ENCODE measurements at places on chromosomes 7 and 10. TPM values are rescaled to one million over a fixed set of nuclear protein-coding genes. Genes with fewer than 3 reads are reported as not detected.

- no peak for DNase-seq
Observed at GRCh38 chr10:132396494-132397035, 435 bp upstream of the PWWP2B start.

- no peak for DNase-seq
Observed at GRCh38 chr10:108899670-108900069, 1023.6 kb downstream of the XPNPEP1 start.

DNA sequence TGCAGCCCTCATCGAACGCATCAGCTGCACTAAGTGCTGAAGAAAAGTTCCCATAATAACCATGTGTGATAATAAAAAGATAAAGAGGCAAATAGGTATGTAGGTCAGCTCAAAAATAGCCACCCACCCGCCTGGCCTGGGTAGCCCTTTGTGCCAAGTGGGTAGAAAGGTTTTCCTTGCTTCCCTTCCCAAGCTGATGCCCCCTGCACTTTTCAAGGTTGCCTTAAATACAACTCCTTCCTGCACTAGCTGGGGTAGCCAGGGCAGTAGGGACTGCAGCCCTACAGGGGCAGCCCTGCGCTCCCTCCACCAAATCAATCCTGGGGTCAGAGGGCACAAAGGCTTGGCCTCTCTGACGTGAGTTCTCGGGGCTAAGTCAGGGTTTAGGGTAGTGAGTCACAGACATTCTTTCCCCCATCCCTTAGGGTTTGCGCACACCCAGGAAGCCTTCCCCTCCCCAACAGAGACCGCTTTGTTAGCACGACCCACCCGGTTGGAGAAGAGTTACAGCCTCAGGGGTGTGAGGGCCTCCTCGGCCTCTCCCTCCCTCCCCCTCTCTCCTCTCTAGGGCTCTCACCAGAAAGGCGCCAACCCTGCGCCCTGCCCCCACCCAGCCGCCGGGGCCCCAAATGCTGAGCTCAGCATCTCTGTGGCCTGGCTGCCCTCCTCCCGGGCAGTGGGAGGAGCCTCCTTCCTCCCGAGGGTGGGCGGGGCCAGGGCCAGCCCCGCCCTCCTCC lies 13.3 kb upstream of the DDIT4 start:
- DNase-seq: peak; percentile 92

GRCh38 chr10:79610601-79611191 lies at the start of gene SFTPA1:
Gene SFTPA1 (plus strand): TSS chr10:79610939. CDS start chr10:79611826, 887 bp downstream.
- DNase-seq: no peak

GRCh38 chr10:27713941-27714340 lies 31.7 kb downstream of the MKX start:
- DNase-seq: no peak

DNA sequence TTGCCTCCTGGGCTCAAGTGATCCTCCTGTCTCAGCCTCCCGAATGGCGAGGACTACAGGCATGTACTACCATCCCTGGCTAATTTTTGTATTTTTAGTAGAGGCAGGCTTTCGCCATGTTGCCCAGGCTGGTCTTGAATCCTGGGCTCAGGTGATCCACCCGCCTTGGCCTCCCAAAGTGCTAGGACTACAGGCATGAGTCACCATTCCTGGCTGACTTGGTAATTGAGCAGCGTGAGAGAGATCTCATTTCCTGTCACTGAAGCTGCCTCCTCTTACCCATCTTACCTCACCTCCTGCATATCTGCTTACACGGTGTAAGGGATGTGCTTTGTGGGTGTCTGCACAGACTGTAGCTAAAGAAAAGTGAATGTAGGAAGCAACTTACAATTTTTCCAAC lies 9.7 kb downstream of the IFIT3 start:
- DNase-seq: peak; percentile 59

DNA sequence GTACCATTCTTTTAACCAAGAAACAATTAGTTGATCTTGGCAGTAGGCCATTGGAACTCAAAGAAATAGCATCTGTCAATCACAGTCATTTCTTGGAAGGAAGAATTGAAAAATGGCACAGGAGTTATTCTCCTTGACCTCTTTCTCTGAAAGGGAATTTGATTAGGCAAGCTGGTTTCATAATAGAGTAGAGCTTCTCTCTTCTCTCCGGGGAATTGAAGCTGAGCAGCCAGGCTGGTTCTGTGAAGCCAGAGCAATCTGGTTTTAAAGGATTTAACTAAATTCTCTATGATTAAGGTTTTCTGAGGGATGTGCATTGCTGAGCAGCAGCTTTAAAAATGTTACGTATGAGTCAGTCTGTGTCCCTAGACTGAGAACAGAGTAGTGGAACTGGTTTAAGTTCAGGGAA lies 70.2 kb downstream of the AHCYL2 start:
- DNase-seq: no peak

- DNase-seq: no peak
Observed at GRCh38 chr10:10847387-10847786, 170.3 kb upstream of the CELF2 start.

GRCh38 chr10:12703813-12704212 lies 297.7 kb downstream of the CCDC3 start:
- peak; percentile 68 for DNase-seq

- no peak for DNase-seq
Observed at GRCh38 chr7:69744026-69744425, 145.8 kb downstream of the AUTS2 start.

GRCh38 chr10:6269953-6270867 lies 67.5 kb downstream of the PFKFB3 start:
- no peak for DNase-seq

GRCh38 chr10:35208949-35209613 lies 82.4 kb downstream of the CREM start:
- DNase-seq: no peak

DNA sequence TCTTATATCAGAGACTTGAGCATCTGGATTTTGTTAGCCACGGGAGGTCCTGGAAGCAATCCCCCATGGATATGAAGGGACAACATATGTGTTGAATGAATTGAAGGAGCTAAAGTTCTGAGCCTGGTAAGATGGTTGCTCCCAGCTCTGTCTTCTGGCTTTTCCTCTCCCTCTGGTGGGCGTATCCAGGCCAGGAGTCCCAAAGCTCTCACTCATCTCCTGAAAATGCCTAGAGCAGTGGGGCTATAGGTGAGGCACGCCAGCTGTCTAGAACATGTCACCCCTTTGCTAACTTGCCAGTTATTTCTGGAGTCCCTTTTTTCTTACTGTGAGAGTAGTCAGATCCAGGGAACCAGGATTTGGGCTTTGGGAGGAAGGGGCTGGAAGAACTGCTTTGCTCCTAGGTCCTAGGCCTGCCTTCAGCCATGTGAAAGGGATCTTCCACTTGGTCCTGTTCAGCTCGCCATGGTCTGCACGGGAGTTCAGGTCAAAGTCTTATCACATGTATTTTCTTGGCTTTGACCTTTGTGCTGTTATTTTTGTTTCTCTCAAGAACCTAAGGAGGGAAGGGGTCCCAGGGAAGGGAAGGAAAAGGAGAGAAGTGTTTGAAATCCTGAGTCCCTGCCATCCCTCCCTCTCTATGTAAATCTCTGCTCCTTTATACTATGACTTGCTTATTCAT lies 73.6 kb downstream of the MINPP1 start:
- DNase-seq: no peak

DNA sequence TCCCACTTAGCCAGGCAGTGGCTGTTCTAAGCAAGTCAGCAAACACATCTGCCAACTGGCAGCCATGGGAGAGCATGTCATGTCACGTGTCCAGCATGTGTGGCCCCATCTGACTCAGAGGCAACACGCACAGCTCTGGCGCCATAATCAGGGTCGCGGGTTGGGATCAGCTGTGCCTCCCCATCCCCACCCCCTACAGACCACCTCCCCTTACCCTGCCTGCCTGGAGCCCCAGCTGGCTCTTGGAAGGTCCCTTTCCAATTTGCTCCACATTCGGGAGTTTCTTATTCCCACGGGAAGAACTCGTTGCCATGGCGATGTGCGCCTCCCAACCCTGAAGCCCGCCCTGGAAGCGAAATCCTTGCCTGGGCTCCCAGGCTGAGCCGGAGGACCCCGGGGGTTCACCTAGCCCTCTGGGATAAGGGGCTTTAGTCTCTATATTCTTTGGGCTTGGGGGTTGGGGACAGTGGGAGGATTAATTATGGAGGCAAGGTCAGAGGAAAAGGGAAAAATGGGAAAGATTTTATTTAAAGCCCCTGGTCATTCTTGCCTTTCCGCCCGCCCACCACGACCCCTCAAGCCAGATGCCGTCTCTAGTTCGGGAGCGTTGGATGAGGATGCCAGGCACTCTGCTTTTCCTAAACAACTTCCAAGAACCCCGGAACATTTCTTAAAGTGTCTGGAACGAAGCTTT lies 283.7 kb downstream of the ZEB1 start:
- DNase-seq: peak; percentile 60

- no peak for DNase-seq
Observed at GRCh38 chr7:117470777-117471176, 9.0 kb upstream of the CFTR start.

DNA sequence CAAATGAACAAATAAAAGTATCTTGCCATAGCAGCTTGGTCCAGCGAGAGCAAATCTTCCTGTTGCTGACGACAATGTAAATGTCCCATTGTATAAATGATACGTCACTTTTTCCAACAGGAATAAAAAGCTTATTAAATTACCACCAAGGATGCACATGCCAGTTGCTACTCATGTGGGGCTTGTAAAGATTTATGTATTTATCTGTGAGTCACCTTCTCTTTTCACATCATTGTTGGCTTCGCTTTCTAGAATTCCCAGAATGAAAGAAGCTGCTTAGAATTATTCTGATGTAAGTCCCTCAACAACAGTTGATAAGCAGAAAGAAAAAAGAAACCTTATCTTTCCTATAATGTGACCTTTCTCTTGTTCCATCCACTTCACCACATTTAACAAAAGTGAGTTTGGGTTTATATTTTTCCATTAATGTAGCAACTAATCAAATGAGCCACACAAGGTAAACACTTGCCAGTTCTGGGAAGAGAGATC lies 22.4 kb downstream of the DNAJC12 start:
- peak; percentile 32 for DNase-seq

- no peak for DNase-seq
Observed at GRCh38 chr10:77647543-77648293, 10.1 kb upstream of the KCNMA1 start.

GRCh38 chr7:88268858-88269257 lies 37.8 kb downstream of the STEAP4 start:
- no peak for DNase-seq

- no peak for DNase-seq
Observed at GRCh38 chr7:134284952-134285351, 31.8 kb downstream of the SLC35B4 start.

DNA sequence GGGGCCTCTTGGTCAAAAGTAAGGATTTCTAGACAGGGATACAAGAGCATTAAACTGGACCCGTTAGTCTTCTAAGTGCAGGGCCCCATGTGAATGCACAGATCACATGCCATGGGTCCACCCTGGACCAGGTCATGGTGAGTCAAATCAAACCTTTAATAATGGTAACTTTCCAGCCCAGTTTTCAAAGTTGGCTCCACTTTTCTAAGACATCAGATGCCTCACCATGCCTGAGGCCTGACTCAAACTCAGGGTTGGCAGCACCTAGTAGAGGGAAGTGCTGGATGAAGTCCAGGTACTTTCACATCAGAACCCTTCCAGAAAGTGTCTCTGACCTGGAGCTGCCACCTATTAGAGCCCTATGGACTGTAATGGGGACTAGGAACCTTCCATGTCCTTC lies 9.7 kb upstream of the SMIM30 start:
- DNase-seq: no peak

GNGT1 gene
- total RNA-seq: not detected

EIF5AL1 gene
- total RNA-seq: 0.24 TPM

NXPH1 gene
- 0.14 TPM for total RNA-seq

AKR1C4 gene
- total RNA-seq: not detected

TMEM139 gene
- total RNA-seq: 79.0 TPM

CEP55 gene
- 44.4 TPM for total RNA-seq

SEC31B gene
- not detected for total RNA-seq

SHH gene
- total RNA-seq: 8.7 TPM

FFAR4 gene
- total RNA-seq: not detected

EXOC4 gene
- total RNA-seq: 65.1 TPM

TBX20 gene
- total RNA-seq: not detected

PNLIPRP3 gene
- total RNA-seq: not detected

CPED1 gene
- not detected for total RNA-seq

UNCX gene
- total RNA-seq: not detected

SFTPA1 gene
- total RNA-seq: not detected

PKD2L1 gene
- total RNA-seq: not detected

CRYGN gene
- total RNA-seq: not detected

GNAT3 gene
- not detected for total RNA-seq

CFAP58 gene
- not detected for total RNA-seq

WNT16 gene
- not detected for total RNA-seq

PHYHIPL gene
- total RNA-seq: not detected

AASS gene
- not detected for total RNA-seq

GCK gene
- not detected for total RNA-seq

PNPLA8 gene
- total RNA-seq: 7.6 TPM

All from Caki2 (cell line).